NCI-H82 (cell line): ENCODE measurements at places on chromosomes 11 and 22.

GRCh38 chr11:78660471-78660870 is 85.8 kb upstream of the NARS2 start:
- no peak for DNase-seq

- DNase-seq, result no peak
Observed at GRCh38 chr11:128695539-128696221, 1.8 kb downstream of the FLI1 start.

- no peak for DNase-seq
Observed at GRCh38 chr22:20071524-20071972, 8.5 kb upstream of the DGCR8 start.

DNA sequence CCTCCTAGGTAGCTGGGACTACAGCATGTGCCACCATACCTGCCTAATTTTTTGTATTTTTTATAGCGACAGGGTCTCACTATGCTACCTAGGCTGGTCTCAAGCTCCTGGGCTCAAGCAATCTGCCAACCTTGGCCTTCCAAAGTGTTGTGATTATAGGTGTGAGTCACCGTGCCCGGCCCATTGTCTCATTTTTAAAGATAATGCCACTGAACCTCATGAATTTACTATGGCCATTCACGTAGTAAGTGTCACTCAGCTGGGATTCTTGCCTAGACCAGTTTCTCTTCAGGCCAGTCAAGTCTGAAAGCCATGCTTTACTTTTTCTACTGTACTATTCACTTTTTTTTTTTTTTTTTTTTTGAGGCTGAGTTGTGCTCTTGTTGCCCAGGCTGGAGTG is 22.4 kb downstream of the DEPDC5 start:
- DNase-seq, result no peak

DNA sequence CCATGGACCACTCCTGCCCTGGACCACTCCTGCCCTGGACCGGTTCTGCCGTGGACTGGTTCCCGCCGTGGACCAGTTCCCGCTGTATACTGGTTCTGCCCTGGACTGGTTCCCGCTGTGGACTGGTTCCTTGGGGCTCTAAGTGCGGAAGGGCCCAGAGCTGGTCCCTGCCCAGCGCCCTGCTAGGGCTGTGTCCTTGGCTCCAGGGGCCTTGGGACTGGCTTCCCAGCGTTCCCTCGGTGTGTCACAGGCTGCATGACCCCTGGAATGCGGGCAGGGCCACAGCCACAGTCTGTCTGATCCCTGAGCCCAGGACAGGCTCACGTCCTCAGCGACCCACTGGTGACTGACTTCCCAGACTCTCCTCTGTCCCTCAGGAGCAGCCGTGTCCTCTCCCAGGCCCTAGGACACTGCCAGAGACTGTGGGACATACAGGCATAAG is 412.2 kb downstream of the TBC1D22A start:
- DNase-seq, result no peak

GRCh38 chr11:17116117-17116516 is 38.6 kb upstream of the RPS13 start:
- DNase-seq, result no peak

- DNase-seq, result peak; percentile 85
Observed at GRCh38 chr11:125874556-125875124, 12.8 kb upstream of the HYLS1 start.

GRCh38 chr11:129402206-129403171 is 26.8 kb downstream of the BARX2 start:
- no peak for DNase-seq

DNA sequence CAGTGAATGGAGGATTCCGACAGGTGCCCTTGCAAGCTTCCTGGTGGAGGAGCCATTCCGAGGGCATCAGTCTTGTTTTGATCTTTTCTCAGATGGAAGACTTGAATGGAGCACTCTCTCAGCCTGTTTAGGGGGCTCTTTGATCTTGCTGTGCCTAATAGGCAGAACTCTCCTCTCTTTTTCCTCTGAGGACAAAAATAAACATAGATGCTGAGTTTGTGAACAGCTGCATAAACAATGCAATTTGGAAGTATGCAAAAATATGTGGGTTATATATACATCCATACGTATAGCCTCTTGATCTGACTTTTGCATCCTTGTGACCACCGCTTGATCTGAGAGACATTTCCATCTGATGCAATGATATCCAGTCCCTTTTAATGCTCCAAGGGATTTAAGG is 29.1 kb downstream of the BARX2 start:
- no peak for DNase-seq

DNA sequence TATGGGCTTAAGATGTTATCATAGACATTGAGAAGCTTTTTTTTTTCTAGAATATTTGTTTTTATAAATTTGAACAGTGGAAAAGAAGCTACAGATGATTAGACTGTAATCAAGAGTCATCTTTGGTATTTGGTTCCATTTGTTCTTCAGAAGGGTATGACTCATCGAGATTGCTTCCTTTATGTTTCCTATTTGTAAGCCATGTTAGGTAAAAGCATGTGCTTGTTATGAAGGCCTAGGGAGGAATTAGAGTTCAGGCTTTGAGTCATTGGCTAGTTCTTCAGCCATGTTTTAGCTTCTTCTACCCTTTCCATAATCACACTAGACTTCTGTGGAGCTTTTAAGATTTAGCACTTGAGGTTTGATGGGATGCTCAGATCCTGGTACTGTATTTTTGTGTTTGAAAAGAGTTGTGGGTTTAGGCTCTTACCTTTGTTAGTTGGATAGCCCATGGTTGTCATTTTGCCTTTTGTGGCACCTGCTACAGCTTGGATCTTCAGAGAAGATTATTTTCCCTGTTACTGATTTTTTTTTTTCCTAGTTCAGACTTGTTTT is 44.3 kb downstream of the POLD3 start:
- DNase-seq, result no peak

- no peak for DNase-seq
Observed at GRCh38 chr11:134365011-134365925, 33.5 kb downstream of the GLB1L2 start.

DNA sequence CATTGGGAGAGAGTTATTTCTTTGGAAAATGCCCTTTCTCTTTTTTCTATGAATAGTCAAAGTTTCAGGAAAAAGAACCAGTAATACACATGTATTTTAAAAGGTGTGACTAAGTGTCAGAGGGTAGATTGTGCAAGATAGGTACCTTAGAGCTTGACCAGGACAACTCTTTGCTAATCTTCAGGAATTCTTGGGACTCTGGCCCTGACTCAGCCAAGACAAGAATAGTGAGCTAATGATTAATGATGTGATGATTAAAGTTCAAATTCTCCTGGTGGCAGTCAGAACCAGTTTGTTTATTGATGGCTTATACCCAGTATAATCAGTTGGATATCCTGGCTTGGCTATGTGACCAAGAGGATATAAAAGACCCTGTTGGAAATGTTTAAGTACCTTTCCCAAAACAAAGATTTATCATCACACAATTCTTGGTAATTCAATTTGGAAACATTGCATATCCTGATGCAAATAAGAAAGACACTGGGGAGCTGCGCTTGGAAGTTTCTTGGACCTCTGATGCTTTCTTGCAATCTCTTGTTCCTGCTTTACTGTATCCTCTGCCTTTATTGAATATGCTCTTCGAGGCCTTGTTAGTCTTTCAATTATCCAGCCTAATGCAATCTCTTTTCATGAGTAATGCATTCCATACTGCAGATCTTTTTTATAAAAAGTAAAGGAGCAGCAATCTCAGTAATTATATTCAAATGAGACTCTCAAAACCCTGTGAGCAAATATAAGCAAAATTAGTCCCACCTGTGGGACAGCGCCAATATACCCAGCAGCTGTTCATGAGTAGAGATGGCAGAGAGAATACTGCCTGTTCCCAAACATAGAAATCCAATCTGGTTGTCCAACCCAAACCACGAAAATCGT is 48.0 kb upstream of the CEP126 start:
- DNase-seq, result no peak

GRCh38 chr11:579830-580601 is 3.7 kb downstream of the PHRF1 start:
- no peak for DNase-seq

DNA sequence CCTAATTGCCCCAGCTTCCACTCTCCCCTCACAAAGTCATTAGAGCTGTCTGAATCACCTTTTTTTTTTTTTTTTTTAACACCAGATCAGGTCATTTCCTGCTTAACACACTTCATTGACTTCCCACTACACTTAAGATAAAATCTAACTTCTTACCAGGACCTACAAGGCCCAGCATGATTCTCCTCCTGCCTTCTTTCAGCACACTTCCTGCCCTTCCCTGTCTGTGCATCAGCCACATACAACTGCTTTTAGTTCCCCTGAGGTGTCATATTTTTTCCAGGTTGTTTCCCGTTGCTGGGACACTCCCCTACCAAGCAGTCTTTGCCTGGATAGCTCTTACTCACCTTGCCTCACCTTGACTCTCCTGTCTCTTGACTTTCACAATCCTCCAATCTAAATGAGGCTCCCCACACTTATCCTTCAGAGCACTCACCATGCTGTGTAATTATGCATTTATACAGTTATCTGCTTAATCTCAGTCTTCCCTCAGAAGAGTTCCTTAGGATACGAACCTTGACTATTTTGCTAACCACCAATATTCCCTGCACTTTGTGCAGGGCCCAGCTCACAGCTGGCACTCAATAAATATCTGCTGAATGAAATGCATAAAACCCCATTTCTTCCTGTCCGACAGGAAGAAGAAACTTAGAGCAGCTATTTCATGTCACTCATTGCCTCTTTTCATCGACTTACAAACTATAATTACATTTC is 96.6 kb upstream of the AKIP1 start:
- no peak for DNase-seq

GRCh38 chr22:23684561-23685031 is 6.2 kb upstream of the RGL4 start:
- no peak for DNase-seq

GRCh38 chr11:81907996-81908395 is 825.7 kb downstream of the FAM181B start:
- no peak for DNase-seq
